ENCODE measurements at places on chromosomes 3 and 15.

GRCh38 chr3:53083949-53084309 lies 38.1 kb upstream of the SFMBT1 start:
- DNase-seq = no peak

DNA sequence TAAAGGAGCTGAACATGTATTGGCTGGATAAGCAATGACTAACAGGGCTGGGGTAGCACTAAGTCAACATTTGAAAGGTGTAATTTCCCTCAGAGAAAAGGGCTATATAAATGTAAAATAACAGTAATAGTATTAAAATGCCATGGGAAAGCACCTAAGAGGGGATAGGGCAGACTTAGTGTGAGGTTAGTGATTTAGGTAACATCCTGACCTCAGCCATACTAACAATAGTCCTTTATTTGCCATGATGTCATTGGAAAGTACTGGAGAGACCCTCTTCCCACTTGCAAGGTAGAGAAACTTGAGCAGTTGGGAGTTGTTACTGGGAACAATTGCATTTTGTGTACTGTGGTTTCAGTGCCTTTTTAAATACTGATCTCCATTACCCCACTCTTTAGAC lies 103.4 kb downstream of the LSAMP start:
- no peak for DNase-seq

GRCh38 chr3:58572013-58572633 lies 5.1 kb downstream of the FAM107A start:
- no peak for DNase-seq

GRCh38 chr3:36416599-36416998 lies 36.3 kb downstream of the STAC start:
- DNase-seq = no peak

GRCh38 chr3:45988804-45989203 lies 6.8 kb downstream of the FYCO1 start:
- DNase-seq = no peak

GRCh38 chr15:58513726-58514336 lies 82.0 kb downstream of the LIPC start:
- DNase-seq = no peak

- DNase-seq = no peak
Measured at GRCh38 chr3:191356631-191357439, 26.5 kb upstream of the UTS2B start.

DNA sequence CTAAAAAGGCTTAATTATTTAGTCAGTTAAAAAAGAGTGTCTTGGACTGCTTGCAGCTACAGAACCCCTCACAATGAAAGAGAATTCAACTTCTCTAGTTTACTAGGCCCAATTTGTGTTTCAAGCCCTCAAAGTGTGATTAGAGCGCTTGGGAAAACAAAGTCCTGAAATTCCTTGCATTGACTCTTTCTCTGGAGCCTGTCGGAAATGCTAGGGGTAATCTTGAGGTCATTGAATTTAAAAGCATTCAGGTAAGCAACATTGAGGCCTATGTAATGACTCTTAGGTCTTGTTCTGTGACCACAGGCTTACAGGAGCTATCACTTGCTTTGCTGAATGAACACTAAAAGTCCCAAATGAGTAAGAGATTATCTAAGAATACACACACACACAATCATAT lies 186.0 kb downstream of the NLGN1 start:
- no peak for DNase-seq

- DNase-seq = no peak
Measured at GRCh38 chr15:89088605-89089315, 504 bp downstream of the ABHD2 start.

DNA sequence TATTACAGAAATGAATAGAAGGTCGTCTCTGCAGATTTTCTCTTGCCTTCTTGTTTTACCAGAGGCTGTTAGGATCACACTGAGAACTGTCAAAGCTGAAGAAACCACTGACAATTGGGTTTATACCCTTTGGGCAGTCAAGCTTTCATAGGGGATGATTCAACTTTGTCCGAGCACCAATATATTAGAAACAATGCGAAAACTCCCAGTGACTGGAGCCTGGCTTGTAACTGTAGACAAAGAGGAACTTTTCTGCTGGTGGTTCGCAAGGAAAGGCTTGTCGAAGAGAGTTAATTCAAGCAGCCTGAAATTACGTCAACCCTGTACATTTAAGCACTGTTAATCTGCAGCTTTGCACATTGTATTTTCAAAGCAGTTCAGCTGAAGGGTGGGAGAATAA lies 193.2 kb upstream of the ZNF385D start:
- no peak for DNase-seq

DNA sequence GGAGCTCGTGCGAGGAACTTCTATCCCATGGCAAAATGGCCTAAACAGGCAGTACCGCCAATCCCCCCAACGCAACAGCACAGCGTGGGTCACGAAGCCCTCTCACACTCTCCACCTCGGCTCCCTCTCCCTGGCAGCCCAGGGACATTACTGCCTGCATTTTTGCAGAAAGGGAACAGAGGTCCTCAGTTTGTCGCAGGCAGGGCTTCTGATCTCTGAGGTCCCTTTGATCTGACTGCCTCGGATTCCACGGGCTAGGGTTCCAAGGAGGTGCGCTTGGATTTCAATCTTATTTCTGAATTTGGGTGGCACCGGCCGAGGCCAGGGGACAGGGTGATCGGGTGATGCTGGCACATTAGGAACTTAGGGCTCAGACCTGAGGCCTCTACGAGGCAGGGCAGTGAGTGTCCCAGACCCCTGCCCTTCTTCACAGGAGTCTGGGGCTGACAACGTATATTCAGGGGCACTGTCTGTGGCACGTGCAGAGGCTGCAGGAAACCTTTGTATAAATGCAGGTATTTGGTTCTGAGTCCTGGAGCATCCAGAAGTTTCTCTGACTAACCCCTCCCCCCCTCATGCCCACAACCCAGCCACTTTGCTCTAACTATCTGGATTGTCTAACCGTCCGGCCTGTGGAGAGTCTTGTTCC lies 197.9 kb downstream of the XXYLT1 start:
- DNase-seq = no peak

DNA sequence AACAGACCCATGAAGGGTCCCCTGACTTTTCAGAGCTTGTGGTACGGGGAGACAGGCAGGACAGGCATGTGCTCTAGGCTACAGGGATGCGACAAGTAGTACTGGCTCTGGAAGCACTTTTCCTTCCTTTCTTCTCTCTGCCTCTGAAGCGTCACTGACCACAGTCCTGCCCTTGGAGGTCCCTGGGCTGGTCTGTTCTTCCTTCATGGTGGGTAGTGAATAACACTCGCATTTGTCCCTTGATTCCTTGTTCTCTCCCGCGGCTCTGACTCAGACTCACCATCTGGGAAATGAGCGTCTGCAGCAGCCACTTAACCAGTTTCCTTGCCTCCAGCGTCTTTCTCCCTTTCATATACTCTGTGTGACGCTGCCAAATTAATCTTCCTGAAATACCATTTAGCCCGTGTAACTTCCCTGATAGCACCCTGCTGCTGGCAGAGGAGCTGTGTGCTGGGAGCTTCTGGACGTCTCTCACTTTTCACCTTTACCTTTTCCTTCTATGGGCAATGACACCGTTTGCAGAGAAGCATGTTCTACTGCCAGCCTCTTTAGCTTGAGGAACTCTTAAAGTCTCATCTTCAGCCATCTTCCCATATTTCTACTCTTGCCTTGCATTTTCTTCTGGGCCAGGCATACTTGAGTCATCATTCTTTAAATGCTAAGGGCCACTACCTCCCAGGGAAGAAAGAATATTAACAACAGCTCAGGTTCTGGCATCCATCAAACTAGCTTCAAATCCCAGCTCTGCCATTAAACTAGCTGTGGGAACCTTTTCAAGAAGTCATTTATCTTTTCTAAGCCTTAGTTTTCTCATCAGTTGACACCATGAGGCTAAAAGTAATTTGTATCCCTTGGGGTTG lies 33.6 kb downstream of the TMEM45A start:
- DNase-seq = no peak

DNA sequence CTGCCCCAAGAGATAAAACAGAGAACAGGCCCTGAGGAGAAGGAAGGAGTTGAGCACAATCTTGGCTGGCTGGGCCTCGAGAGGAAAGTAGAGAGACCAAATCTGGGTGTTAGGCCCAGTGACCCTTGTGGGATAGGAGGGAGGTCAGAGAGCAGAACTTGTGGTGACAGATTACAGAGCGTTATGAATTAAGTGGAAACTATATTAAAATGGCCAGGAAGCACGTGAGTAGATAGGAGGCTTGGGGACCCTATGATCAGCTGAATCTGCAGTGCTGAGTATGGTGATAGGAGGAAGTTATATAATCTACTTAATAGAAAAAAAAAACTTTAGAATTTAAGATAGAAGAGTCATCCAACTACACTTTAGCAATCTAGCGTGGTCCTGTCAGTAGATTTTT lies 30.0 kb downstream of the ST6GAL1 start:
- no peak for DNase-seq

DNA sequence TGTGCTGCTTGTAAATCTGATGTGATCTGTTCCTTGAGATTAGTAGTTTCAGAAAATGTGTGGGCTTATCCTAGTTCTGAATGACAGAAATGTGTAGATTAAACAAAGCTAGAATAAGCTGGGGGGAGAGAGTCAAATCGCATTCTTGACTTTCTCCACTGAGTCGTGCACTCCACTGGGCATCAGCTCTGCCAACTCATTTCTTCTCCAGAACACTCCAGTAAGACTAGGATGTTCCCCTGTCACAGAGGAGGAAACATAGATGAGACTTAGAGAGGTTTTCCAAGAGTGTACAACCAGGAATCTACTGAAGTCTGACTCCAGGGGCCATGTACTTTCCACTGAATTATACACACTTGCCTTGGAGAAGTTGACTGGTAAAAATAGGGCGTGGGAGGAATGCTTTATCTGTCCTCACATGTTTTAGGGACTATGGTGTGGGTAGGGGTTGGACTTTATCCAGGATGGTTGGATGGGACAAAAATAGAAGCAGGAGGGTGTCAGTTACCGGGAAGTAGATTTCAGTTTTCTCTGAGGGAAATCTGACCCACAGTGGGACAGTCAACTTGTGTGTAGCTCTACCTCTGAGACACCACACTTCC lies 298.2 kb downstream of the UBE2E2 start:
- no peak for DNase-seq

GRCh38 chr3:142450189-142450588 lies 2.4 kb upstream of the XRN1 start:
- DNase-seq = no peak

DNA sequence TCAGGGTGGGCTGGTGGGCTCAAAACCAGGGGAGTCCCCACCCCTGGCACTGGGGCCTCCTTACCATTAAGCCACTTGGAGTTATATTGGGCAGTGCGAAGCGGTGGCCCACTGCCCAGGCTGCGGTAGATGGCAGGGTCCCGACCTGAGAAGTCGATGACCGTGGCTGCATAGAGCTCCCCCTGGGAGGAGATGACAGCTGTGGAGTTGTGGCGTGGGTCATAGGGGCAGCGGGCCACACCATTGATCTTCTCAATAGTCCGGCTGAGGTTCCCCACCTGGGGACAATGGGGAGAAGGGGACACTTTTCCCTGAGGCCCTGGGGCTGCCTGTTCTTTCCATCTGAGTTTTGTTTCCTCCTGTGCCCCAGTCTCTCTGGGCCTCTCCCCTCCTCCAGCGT lies 99.8 kb downstream of the SEMA5B start:
- no peak for DNase-seq
